ENCODE measurements at places on chromosomes 3 and 15.

DNA sequence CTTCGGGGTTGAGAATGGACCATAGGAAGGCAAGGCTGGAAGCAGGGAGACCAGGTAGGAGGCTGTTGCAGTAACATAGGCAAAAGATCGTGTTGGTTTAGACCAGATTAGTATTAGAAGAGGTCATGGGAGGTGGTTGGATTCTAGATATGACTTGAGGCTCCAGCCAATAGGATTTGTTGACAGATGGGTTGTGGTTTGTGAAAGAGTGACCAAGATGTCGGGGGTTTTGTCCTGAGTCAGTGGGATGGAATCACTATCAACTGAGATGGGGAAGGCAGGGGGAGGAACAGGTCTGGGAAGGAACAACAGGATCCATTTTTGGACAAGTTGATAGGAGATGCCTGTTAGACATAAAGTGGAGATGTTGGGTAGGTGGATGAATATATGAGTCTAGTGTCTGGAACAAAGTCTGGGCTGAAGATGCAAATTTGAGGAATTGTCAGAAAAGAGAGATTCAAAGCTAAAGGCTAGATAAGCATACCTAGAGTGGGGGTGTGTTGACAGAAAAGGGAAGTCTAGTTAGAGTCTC, 95.5 kb upstream of the NPHP3 start:
- no peak for DNase-seq

DNA sequence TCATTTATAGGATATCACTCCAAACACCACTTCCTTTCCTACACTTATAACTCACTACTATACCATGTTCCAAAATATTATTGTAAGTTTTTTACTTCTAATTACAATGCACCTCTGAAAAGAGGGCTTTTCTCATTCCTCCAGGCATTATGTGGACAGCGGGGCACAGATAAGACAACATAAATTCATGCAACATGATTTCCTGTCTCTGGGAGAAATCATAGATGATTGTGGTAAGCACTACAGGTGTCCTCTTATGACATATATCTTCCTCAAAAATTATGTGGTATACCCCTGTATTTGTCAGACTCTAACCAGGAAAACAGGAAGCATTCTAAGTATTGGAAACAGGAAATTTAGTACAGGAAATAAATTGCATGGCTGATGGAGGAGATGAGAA, 45.7 kb upstream of the INO80 start:
- DNase-seq, result no peak

DNA sequence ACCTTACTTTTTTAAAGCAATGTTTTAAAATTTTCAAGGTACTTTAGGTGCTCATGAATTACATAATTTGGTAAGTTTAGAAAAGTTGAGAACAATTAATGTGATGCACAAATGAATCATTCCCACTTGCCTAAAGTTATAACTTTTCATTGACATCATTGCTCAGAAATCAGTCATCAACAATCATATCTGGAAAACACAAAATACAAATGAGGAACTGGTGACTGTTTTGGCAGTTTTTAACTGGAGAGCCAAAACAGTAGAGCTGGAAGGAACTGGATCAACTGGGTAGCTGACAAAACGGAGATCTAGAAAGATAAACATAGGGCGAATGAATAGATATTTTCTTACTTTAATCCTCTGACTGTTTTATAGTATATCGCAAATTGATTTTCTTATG, 767.1 kb downstream of the IGSF11 start:
- no peak for DNase-seq

GRCh38 chr3:163768048-163768447, 1310.2 kb downstream of the SI start:
- DNase-seq, result no peak

GRCh38 chr3:72538070-72538745, 310.0 kb downstream of the SHQ1 start:
- no peak for DNase-seq

Measured in NCI-H1436 (cell line).